Stimulated activated CD4-positive, alpha-beta T cell treated with anti-CD3 and anti-CD28 coated beads, TNF-alpha, amount 100 ng/mL, for 1 hour (primary cell): ENCODE measurements at places on chromosomes 2 and 18.

DNA sequence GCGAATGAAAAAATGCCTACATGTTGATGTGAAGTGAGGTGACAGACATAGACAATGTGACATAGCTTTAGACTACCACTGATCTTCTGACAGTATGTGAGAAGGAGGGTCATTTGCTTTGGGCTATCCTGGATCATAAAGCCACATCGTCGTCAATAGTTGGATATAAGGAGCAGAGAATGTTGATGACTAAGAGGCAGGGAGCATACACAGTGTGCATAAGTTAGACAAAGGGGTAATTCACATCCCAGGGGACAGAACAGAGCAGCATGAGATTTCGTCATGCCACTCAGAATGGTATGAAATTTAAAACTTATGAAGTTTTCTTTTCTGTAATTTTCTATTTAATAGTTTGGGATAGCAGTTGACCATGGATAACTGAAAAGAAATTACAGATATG, 403.2 kb downstream of the DSC3 start:
- DNase-seq = no peak

DNA sequence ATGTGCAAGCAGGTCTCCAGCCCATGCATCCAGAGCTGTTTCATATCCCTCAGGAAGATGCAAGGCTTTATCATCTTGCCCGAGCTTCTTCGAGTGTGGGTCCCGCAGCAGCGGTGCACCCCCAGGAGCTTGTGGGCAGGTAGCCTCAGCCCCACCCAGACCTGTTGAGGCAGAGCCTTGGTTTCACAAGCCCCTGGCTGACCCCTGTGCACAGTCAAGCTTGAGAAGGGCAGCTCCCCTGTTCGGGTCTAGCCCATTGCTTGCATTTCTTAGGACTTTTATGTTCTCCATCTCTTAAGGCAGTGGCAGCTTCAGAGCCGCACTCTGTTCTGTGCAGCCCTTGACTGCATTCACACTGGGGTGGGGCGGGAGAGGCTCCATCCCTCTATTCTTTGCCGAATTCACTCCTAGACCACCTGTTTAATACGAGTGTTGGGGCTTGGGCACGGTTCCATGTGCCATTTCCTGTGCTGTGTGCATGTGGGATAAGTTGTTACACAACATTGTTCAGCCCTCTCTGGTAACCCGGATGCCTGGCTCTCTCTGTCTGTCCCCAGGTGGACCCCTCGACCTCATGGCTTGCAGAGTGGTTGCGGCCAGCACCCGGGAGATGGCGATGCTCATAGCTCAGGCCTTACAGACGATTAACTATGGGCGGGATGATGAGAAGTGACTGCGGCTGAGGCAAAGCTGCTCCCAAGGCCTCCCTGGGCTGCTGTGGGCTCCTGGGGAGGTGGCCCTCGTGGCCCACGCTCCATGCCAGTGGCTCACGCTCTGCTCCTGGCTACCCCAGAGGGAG, 48.7 kb downstream of the IMPA2 start:
- DNase-seq = no peak

- DNase-seq = no peak
Measured at GRCh38 chr2:174759381-174760065, 4.7 kb downstream of the CHRNA1 start.

DNA sequence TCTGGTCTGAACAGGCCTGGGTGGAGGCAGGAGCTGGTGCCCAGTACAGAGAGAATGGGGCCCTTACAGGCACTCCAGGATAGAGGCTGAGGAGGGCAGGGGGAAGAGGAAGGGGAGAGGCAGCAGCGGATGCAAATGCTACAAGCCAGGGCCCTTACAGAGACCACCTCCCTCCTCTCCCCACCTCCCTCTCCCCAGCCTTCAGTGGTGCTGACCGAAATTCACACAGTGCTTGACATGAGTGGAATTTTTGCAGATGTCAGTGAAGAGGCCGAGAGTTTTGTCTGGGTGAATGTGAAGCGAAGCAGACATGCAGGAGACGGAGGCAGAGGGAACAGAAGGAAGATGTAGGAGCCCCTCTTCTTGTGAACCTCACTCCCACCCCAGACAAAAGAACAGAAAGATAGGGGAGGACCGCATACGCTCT, 31.9 kb downstream of the CIB4 start:
- no peak for DNase-seq
